ENCODE measurements at places on chromosomes 1 and 21.
A peak's percentile ranks its signal among the peaks of the same experiment; 100 is the strongest.

DNA sequence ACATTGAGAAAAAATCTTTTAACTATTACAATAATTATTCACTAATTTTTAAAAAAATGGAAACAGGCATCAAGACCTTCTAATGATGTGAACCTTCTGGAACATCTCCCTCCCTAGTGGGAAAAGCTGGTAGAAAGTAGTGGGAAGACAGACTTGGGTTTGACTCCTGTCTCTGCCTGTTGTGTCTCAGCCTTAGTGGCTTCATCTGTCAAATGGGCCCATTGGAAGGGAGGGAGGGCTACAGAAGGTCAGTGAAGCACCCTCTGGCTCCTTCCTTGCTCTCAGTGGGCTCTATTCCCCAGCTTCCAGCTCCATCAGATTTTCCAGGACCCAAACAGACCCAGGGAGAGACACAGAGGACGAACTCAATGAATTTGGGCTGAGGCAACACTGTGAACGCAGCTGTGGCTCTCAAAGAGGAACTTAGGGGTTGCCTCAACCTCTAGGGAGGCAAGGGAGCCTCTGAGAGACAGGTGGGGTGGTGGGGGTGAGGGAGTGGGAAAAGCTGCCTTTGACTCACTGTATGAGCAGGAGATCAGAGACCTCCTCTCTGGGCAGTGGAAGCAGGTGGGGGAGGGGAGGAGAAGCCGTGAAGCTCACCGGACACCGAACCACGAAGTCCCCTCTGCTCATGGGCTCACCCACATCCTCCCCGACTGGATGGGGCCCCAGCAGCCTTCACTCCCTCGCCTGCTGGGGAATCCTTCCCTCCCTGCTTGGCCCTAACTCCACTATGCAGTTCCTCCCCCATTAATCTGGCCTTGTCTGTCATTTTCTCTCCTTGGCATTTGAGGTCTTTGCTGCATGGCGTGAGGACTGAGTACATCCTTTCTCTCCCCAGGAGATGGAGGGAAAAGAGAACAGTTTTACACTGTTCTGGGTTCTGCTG is 4.5 kb downstream of the CNR2 start:
- DNase-seq, result no peak

DNA sequence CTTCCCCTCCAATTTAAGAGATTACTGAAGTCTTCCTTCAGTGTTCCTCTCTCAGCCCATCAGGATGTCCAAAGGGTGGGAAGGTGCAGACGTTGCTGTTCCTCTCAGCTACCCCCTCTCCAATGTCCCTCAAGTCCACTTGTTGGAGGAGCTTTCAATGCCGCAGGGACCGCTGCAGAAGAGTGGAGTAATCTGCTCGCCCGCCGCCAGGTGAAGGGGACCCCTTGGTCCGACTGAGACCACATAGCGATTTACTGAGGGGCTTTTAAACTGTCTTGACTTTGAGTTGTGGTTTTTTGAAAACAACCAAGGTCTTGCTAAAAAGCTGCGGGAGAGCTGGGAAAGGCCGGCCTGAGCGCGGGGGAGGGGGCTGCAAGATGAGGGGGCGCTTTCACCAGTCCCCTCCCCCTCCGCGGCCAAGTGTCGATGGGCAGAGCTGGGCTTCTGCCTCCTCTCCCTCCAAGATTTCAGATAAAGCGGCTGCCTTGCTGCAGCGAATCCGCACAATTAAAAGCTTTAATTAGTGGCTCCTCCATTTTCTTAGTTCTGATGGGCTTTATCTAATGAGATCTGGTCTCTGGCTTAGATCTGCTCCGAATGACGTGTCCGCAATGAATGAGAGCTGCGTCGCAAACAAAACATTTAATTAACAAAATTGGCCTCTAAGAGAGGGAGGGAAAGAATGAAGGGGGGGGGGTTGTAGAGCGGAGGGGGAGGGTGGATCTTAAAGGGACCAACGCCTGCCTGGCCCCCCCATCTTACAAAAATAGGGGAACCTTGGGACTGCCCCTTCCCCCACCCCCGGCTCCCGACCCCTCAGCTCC is 5.9 kb downstream of the LMO4 start:
- peak; percentile 65 for DNase-seq

- DNase-seq, result no peak
Measured at GRCh38 chr1:12531179-12531499, 86.9 kb downstream of the DHRS3 start.

DNA sequence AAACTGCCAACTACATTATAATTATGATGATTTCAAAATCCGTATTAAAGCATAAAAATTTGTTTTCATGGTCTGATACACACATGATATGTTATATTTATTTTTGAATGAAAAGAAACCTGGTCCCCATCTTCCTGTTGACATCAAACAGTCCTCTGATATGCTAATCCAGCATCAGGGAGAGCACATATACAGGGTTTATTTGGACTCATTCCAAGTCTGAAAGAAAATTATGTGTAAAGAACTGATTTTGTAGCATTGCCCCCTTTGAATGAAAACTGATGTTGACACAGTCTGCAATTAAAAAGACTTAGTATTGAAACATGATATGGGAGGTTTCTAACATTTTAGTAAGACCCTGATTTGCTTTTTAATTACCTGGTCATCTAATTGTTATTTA is 119.4 kb downstream of the NEK7 start:
- DNase-seq, result no peak

GRCh38 chr1:208044589-208045462 is 133.9 kb upstream of the CD34 start:
- no peak for DNase-seq

DNA sequence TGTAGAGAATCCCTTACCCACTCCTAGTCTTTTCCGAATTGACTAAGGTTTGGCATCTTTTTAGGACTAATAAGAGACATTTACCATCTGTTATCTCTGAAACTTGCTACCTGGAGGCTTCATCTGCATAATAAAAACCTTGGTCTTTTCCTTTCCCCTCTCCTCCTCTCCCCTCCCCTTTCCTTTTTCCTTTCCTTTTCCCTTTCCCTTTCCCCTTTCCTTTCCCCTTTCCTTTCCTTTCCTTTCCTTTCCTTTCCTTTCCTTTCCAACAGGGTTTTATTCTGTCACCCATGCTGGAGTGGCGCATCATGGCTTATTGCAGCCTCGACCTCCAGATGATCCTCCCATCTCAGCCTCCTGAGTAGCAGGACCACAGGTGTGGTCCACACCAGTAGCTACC is 195.7 kb downstream of the RYR2 start:
- no peak for DNase-seq

DNA sequence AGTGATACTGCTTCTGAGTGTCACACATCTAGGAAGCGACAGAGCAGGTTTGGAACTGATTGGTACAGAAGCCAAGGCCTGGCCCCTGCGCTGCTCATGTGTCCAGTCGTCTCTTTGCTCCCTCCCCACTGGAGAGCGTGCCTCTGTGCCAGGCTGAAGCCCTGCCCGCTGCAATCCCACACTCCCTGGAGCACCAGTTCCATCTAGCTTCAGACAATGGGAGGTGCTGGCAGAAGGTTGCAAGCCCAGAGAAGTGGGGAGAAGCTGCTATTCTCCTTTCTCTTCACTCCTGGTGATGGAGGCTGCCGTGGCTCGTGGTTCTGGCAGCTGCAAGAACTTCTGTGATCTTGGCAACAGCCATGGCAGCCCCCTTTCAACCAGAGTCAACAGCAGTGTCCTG is 250.9 kb downstream of the MATN1 start:
- DNase-seq, result no peak

- no peak for DNase-seq
Measured at GRCh38 chr1:243916160-243916559, 66.1 kb upstream of the AKT3 start.

GRCh38 chr1:32507021-32507420 is 32.2 kb upstream of the ZBTB8A start:
- DNase-seq, result no peak

- DNase-seq, result peak; percentile 42
Measured at GRCh38 chr1:182890927-182891610, 51.9 kb downstream of the DHX9 start.

DNA sequence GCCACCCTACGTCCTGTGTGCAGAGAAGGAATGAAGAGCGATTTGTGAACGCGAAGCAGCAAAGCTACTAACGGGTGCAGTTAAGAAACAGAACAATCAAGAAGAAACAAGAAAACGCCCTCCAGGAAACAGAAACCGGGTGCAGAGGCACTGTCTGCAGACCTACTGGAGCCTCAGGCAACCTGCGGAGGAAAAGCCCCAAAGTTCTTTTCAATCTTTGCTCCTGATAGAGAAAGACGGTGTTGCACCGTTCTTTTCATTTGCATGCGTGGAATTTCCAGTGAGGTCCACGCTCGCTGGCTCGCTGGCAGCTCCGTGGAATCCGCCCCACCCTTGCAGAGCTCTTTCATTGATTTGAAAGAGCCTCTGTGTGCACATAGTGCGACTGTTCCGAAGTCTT is 37.0 kb upstream of the PDE9A start:
- no peak for DNase-seq

- DNase-seq, result peak; percentile 72
Measured at GRCh38 chr1:21329209-21329844, 39.1 kb upstream of the ECE1 start.
